ENCODE measurements at places on chromosomes 12 and 14.

- no peak for DNase-seq
Measured at GRCh38 chr12:83784298-83784890, 1097.7 kb downstream of the TMTC2 start.

DNA sequence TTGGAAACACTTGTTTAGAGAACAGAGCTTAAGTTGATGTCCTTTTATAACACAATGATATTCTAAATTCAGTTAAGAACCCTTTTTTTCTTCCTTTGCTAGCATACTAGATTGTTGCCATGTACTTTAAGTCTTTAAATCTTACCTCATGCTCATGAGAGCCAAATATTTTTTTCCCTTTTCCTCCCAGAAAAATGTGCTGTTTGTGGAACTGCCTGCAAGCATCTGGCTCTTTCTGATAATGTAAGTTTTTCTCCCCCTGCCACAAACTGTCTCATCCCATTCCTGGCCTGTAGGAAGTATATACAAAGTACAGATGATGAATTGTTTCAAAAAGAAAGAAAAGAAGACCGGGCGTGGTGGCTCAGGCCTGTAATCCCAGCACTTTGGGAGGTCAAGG is 5.3 kb downstream of the RNF212B start:
- DNase-seq = no peak

DNA sequence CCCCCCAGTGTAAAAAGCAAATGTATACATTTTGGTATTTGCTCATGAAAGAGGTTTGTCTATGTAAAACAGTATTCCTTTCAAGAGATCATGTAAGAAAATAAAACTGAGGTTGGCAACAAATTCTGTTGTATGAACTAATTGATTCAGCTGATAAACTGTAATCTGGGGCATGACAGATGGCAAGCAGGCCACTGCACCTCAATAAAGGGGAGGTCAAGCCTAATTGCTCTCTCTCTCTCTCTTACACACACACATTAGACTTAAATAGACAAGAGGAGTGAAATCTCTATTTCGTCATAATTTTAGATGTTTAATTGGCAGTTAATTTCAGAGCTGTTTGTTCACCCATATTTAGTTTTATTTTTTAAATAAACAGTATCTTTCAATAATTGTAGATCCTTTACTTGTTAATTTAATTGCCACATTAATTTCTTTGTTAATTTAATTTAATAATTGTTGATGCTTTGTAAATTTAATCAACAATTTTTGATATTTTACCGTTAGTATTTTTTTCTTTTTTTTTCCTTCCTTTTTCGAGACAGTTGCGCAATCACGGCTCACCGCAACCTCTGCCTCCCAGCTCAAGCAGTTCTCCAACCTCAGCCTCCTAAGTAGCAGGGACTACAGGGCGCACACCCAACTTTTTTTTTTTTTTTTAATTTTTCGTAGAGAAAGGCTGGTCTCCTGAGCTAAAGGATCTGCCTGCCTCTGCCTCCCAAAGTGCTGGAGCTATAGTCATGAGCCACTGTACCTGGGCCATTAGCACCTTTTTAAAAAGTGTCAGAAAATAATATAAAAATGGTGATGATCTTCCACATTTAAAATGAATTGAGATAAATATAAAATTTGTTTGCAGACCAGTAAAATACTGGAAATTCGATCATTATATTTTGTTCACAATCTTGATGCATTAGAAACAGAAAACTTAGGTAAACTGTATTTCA is 577.7 kb downstream of the SLC16A7 start:
- DNase-seq = no peak

DNA sequence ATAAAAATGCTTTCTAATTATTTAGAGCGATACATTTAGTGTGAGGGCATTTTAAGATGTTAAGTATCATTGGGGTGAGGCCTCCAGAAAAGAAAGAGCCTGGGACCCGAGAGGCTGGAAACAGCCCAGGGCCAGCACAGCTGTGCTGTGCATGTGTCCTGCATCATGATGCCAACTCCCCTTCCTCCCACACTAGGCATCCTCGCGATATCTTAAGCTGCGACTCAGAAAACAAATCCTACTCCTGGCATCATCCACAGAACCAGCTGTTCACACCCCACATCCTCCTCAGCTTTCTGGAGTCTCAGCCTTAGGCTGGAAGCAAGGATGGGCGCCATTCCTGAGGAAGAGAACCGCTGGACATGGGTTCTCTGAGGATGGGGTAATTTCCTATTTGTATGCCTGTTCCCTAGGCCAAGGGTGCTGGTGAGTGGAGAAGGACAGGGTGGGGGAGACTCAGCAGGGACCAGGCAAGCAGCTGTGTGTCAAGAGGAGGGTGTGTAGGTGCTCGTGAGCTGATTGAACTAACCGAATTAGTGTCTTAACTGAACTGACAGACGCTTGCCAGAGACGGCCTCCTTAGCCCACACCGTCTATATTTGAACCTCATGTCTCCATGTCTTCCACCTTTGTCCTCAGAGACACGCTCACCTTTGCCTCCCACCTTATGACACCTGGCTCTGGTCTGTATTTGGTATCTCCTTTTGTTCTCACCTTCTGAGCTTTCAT is 15.6 kb upstream of the MCRS1 start:
- DNase-seq = no peak

- DNase-seq = no peak
Measured at GRCh38 chr12:87661786-87662377, 367.3 kb downstream of the C12orf50 start.

GRCh38 chr14:88204221-88204620 is 118.8 kb downstream of the KCNK10 start:
- DNase-seq = no peak

DNA sequence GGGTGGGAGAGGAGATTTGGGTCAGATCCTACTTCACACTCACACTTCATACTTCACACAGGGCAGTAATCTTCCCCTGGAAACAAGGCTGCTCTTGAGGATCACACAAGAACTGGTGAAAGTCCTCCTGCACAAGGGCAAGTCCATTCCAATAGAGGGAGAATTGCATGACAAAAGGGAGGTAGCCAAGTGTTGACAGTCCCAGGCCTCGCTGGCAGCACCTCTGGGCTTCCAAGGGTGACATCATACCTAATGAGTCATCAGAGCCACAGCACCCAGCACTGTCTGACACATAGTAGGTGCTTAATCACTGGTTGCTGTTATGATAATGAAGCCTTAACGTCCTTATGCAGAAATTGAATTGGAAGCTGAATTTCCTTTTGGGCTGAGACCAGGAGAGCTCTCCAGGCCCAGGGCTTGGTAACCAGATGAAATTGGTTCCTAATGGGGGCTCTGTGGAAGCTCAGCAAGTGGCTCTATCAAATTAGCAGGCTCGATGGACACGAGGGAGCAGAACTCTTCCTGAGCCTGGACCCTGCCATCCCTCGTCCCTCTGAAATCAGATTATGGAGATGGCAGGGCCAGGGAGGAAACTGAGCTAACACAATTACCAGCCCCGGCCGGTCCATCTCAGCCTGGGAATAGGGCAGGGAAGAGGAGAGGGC is 58.8 kb upstream of the ACTN1 start:
- DNase-seq = no peak
